ENCODE measurements at places on chromosomes 11 and 22.

DNA sequence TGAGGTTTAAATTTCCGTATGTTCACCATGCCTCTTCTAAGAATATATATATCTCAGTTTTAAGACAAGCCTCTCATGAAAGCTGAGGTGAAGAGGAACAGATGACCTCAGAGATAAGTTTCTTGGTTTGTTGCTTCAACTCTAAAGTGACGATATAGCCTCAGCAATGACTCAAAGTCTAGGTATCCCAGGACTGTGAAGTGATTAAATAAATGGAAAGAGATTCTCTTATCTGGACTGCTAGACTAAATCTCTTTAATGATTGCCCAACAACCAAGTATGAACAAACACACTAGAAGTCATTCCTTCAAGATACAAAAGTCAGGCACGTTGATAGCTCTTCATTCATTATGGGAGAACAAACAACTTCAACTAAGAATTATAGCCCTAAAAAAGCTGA is 15.3 kb downstream of the CADM1 start:
- DNase-seq, result no peak

DNA sequence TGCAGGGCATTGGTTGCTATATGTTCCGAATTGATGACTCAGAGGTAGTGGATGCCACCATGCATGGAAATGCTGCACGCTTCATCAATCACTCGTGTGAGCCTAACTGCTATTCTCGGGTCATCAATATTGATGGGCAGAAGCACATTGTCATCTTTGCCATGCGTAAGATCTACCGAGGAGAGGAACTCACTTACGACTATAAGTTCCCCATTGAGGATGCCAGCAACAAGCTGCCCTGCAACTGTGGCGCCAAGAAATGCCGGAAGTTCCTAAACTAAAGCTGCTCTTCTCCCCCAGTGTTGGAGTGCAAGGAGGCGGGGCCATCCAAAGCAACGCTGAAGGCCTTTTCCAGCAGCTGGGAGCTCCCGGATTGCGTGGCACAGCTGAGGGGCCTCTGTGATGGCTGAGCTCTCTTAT is 5.4 kb upstream of the TTC36 start:
- no peak for DNase-seq

GRCh38 chr11:70176940-70177689 is 26.0 kb upstream of the FADD start:
- no peak for DNase-seq

DNA sequence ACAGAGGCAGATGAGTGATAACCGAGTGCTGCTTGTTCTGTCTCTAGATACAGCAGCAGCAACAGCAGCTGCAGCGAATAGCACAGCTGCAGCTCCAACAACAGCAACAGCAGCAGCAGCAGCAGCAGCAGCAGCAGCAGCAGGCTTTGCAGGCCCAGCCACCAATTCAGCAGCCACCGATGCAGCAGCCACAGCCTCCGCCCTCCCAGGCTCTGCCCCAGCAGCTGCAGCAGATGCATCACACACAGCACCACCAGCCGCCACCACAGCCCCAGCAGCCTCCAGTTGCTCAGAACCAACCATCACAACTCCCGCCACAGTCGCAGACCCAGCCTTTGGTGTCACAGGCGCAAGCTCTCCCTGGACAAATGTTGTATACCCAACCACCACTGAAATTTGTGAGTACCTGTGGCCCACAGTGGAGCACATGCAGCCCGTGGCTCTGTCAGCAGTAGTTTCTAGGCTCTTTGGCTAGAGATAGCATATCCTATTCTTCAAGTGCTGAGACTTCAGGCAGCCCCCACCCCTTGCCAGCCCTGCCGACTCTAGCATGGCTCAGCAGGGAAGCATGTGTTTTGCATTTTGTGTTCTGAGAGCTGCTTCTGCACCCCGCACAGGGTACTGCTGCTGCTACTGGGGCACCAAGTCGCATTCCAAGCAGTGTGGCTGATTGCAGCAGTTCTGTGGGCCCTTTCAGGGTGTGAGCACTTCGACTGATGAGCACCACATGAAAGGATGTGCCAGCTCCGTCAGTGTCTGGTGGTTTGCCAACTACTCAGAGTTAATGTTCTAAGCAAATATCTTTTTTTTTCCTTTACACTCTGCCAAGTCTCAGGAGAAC is 59.2 kb downstream of the MED15 start:
- no peak for DNase-seq

DNA sequence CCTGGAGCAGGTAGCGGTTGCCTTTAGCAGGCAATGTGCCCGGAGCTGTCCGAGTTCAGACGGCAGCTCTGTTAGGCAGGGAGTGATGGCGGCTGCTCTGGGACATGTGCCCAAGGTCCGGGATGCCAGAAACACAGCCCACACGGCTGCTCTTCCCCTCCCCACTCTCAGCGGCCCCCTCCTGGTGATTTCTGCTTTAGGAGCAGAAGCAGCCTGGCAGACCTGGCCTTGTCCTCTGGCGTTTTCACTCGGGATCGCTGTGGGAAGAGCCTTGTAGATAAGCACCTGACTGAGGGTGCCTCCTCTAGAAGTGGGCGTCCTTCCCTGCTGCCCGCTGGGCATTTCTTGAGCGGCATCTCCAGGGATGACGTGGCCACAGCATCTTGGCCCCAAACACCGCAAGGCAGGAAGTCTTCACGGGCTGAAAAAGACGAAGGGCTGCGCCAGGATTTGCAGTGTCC is 392.2 kb downstream of the TBC1D22A start:
- DNase-seq, result no peak

DNA sequence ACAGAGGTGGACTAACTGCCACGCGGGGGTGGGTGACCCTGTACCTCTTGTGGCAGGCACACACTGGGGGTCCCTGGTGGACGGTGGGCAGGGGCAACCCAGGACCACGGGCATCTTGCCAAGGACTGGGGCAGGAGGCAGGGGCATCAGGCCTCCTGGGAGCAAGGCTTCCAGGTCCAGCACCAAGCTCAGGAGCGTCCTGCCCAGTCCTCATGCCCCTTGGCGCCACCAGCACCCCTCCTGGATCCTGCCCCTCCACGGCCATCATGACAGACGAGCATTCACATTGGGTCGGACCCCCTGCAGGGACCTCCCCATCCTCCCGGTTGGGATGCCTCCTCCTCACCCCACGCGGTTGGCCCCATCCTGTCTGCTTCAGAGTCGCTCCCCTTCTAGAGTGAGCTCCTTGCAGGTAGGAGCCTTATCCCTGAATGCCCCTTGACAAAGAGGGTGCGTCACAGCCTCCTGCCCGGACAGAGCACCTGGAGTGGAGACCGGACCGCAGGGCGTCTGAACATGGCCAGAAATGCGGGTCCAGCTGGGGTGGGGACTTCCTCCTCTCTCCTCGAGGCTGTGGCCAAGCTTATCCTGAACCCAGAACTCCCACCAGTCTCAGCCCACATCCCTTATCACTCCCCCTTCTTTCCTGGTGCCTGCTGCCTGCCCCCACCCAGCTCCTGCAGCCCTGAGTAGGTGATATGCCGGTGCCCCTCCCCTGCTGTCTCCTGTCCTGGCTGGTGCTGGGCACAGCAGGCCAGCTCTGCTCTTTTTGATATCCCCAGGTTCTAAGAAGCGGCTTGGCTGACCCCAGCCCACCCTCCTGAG is 40.3 kb downstream of the IGF2 start:
- DNase-seq, result no peak

DNA sequence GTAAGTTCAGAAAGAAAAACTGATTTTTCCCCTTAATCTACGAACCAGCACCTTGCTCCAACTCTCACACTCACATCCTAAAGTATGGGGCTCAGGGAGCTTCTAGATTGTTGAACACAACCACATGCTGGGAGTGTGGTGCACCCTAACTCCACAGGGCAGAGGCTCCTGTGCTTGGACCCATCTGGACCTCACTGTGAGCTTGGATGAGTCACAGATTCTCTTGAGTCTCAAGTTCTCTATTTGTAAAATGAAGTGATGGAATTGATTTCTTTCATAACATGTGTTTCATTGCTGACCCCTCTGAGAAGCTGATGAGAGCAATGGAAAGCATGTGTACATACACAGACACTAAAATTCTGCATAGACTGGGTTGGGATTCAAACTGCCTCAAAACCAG is 109.7 kb downstream of the PGR start:
- DNase-seq, result no peak

- no peak for DNase-seq
Observed at GRCh38 chr11:44631831-44632230, 66.4 kb downstream of the CD82 start.

DNA sequence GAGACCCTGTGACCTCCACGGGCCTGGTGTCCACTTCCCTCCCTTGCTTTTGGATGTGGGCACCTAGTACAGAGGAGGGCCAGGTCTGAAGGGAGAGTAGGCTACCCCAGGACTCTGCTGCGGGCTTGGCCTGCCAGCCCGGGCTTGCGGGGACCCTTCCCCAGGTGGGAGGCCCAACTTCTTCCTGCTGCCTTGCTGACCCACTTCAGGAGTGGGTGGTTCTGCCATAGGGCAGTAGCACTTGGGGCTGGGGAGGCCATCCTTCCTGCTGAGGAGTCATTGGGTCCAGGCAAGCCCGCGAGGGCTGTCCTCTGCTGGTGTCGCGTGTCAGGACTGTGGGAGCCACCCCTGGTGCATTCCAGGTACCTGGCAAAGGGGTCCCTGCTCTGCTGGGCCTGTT is 1250.0 kb downstream of the BRD1 start:
- no peak for DNase-seq

- no peak for DNase-seq
Observed at GRCh38 chr11:38990841-38991240, 2392.8 kb upstream of the RAG2 start.

DNA sequence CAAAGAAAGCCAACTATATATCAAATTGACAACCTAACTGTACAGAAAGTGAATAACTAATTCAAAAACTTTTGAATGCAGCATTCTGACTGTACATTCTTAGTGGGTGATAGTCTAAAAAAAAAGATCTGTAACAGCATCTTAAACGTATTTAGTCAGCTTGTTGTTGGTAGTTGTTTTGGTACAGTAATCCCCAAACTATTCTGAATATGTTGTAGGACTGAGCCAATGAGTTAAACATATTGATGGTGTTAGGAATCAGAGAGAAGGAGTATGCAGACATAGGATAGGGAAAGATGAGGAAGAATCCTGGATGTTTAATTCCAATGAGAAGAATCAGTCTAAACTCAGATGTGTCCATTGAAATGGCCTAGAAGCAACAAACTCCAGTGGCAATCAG is 41.9 kb upstream of the KIRREL3 start:
- DNase-seq, result no peak

DNA sequence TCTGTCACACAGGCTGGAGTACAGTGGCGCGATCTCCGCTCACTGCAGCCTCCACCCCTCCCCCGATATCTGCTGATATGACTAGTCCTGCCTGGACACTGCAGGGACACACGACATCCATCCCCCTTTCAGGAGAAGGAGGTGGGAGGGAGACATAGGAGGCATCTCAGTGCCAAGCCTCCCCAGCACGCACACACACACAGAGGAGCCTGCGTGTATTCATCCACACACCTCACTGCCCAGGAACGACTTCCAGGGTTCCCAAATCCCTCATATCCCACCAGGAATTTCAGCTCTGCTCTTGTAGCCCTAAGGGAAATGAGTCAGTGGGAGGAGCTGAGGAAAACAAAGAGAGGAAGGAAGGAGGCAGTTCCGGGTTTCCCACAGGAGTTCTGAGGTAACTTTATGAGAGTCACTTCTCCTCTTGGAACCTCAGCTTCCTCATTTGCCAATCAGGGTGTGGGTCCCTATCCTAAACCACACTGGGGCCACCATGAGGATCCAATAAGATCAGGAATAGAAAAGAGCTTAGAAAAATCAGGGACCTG is 37.2 kb upstream of the ACER3 start:
- no peak for DNase-seq

GRCh38 chr11:92053216-92053615 is 171.4 kb upstream of the FAT3 start:
- DNase-seq, result no peak
